Activated B cell treated with CpG ODN at 0.5 μM for 24 hours (primary cell): ENCODE measurements at places on chromosomes 1 and 21.

GRCh38 chr1:181033128-181033798 is 520 bp upstream of the MR1 start:
- peaks cover 13% of the 10 kb centered on the region for H3K36me3 ChIP-seq
- DNase-seq = peak; percentile 29
- H3K27me3 ChIP-seq = no peaks in the 10 kb centered on the region
- H3K4me3 ChIP-seq = peak overlapping the region; percentile 98
- peaks cover 57% of the 10 kb centered on the region for H3K4me1 ChIP-seq

DNA sequence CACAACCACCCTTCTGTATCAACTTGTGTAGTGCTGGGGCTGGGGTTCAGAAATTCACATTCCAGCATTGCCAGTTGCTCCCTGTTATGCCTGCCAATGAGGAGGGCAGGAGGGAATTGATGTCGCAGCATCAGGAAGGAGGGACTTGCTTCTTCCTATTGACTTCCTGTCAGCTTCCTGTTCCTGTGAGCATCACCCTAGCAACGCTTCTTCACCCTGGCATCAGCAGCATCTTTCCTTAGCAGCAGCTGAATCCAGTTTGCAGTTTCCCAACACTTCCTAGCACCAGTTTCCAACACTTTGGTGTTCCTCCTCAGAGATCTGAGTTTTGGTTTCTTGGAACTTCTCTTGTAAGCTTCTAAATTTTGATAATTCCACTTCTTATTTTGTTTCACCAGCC is 8.9 kb upstream of the TRIM62 start:
- no peak for DNase-seq
- H3K27ac ChIP-seq = no peak overlapping the region
- H3K4me1 ChIP-seq = no peaks in the 10 kb centered on the region

DNA sequence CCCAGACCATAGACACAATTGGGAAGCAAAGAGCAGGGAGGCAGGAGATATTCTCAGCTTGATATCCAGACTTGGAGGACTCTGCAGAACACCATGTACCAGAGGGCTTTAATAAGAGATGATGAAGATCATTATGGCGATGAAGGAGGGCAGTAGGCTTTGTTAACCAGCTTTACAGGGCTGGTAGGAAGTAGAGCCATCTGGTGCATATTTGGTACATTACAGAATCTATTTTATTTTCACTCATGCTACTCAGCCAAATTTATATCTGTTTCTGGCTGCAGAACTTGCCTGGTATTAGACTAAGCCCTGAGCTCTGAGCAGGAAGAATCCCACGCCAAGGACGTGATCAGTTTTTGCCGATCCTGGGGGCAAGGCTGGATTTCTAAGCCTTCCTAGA is 61.8 kb upstream of the SYT6 start:
- peaks cover 8% of the 10 kb centered on the region for H3K27me3 ChIP-seq
- no peak for DNase-seq
- no peak overlapping the region for H3K4me3 ChIP-seq
- H3K27ac ChIP-seq = no peak overlapping the region
- no peaks in the 10 kb centered on the region for H3K4me1 ChIP-seq

GRCh38 chr1:109730666-109731065 is 10.2 kb downstream of the GSTM3 start:
- H3K4me1 ChIP-seq = no peaks in the 10 kb centered on the region
- no peaks in the 10 kb centered on the region for H3K36me3 ChIP-seq
- no peak overlapping the region for H3K27ac ChIP-seq

DNA sequence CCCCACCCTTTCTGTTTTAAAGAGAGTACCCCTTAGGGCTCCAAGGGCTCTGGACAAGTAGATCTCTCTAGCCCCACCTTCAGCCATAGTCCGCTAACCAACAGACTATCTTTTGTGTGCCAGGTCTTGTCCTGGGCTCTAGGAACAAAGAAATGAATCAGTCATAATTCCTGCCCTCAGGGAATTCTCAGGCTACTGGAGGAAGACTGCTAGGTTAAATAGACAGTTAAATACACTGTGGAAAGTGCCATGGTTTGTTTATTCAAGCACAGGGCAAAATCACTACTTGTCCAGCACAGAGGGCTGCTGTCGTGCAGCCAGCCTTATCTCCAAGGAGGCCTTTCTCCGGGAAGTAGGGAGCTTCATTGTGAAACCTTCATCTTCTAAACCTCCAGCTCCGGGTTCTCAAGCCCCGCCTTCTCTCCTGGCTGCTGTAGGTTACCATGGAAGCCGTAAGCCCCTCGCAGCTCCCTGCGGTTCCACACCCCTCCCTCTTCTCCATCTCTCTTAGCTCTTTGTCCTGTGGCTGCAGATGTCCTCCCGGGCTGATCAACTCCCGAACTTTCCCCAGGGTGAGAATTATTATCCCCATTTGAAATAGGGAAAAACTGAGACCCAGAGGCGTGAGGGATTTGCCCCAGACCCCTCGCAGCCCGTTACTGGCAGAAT is 29.8 kb downstream of the SHISAL2A start:
- H3K4me3 ChIP-seq = no peak overlapping the region
- peaks cover 26% of the 10 kb centered on the region for H3K4me1 ChIP-seq
- no peaks in the 10 kb centered on the region for H3K27me3 ChIP-seq
- no peak for DNase-seq

- H3K27ac ChIP-seq = peak overlapping the region; percentile 74
- H3K27me3 ChIP-seq = no peaks in the 10 kb centered on the region
- peak overlapping the region; percentile 68 for H3K4me3 ChIP-seq
- no peaks in the 10 kb centered on the region for H3K36me3 ChIP-seq
- H3K4me1 ChIP-seq = peaks cover 20% of the 10 kb centered on the region
Measured at GRCh38 chr21:18468790-18469189, 65.2 kb upstream of the TMPRSS15 start.
